Stimulated activated CD8-positive, alpha-beta memory T cell treated with anti-CD3 and anti-CD28 coated beads, Interleukin-12 subunit alpha, Interleukin-12 subunit beta, amount 100 ng/mL, for 4 hours (primary cell): ENCODE measurements at places on chromosomes 12 and 14.
A peak's percentile ranks its signal among the peaks of the same experiment; 100 is the strongest.

GRCh38 chr12:12902036-12902435 is 10.7 kb downstream of the GPRC5A start:
- no peak for DNase-seq

DNA sequence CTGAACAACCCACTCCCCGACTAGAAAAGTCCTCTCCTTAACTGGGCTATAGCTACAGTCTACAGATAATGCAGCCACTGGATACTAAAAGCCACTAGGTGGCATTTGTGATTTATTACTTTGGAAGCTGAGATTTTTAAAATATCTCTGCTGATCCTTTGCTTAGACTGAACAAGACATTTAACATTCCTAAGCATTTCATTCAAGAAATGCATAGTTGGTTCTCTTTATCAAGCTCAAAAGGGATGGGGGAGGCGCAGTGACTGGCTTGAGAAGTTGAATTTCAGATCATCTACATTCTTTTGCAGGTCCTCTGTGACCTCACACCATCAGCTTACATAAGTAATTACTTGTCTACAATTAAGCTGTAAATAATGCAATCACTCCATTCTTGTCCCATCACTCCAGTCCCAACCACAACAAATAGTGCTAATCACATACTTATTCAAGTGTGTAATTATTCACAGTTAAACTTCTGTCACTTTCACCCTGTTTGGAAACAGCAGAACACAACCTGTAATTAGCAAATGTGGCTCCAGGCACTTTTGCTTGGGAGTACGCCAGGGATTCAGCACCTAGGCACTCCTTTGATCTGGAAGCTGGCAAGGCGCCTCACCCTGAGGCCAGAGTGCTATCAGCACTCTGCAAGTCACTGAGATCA is 203.6 kb downstream of the NOVA1 start:
- no peak for DNase-seq

- DNase-seq: peak; percentile 31
Observed at GRCh38 chr12:121537814-121538698, 42.8 kb downstream of the KDM2B start.

DNA sequence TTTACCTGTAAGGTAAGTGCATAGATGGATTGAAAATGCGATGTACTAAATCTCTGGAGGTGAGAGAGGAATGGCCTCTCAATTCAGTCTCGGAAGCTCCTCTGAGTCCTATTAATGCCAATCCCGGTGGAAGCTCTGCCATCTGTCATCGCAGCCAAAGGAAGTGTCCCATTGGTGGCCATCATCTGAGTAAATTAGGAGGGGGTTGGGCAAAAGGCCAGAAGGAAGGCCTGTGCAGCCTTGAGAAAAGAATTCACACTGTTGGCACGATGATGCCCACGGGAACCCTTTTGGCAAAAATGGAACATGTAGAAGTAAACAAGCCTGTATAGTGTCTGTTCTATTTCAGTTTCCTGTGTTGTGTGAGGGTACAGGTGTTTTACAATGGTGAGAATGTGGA is 494.8 kb downstream of the NELL2 start:
- no peak for DNase-seq

DNA sequence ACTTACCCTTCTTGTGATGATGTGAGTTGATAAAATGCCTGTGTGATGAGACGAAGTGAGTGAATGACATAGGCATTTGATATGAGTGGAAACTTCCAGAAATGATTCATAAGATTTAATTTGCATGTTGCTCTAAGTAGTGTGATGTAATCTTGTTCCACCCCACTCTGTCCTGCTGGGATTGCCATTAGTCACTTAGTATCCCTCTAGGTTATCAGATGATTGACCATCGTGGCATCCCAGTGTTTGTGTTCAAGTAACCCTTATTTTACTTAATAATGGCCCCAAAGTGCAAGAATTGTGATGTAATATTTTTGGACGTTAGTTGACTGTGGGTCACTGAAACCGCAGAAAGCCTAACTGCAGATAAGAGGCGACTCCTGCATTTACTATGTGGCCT is 214.4 kb upstream of the DIO2 start:
- DNase-seq: no peak

DNA sequence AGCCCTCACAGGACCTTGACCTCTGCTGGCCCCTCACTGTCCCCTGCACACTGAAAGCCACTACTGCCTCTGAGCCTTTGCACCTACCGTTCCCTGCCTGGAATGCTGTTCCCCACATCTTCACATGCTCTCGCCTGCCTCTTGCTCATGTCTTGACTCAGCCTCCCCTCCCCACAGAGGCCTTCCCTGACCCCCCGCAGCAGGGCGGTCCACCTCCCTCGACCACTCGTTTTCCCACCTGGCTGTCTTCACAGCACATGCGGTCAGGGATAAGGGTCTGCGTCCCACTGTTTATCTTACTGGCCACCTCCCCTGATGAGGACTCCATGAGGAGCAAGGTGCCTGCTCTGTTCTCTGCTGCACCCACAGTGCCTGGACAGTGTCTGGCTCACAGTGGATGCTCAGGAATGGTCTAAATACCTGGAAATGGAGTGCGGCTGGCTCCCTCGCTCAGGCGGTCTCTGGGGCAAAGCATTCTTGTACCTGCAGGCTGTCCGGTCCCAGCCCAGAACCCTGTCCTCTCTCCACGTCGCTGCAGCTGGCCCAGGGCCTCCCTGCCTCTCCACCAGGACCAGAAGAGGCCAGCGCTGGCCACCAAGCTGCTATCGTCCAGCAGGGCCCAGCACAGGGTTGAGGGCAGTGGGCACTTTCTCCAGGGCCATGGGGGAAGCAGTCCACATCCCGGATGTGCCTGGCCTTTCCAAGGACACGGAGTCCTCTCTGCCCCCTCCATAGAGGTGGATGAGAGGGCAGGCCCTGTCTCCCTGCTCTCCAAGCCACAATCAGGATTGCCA is 107.4 kb downstream of the NCOR2 start:
- no peak for DNase-seq

DNA sequence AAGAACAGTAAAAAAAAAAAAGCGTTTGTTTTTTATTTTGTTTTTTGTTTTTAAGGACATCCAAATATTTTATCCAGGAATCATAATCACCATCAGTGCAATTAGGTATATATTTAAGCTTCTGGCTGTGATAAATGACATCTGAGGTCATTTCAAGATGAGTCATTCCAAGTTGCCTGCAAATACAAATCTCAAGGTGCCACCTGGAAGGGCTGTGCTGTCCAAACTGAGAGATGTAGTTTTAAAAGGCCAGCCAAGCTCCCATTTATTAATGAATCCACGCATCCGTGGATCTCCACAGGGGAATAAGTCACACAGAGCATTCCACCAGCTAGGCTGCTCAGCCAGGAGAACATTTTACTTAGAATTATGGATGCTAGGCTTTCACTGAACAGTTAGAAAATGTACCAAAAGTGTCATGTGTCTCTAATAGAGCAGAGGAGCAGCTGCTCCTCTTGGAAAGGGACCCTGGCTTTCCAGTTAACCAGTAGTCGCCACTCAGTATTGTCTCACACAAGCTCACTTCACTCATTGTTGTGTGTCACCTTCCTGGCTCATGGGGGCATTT is 1151.4 kb upstream of the TMEM132C start:
- DNase-seq: no peak

DNA sequence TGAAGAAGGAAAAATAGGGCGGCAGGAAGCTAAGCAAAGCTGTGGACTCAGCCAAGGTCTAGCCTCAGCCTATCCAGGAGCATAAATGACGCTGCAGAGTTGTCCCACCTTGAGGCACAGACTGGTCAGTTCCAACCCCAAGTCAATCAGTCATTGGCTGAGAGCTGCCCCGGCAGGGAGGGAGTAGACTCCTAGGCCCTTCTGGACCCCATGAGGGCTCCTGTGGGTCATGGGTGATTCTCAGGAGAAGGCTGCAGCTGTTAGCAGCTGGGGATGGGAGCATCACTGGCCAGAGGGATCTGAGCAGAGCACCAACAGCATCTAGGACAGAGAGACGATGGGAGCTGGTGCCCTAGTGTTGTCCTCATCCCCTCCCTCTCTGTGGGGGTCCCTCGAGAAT is 51.8 kb upstream of the ESRRB start:
- DNase-seq: no peak

DNA sequence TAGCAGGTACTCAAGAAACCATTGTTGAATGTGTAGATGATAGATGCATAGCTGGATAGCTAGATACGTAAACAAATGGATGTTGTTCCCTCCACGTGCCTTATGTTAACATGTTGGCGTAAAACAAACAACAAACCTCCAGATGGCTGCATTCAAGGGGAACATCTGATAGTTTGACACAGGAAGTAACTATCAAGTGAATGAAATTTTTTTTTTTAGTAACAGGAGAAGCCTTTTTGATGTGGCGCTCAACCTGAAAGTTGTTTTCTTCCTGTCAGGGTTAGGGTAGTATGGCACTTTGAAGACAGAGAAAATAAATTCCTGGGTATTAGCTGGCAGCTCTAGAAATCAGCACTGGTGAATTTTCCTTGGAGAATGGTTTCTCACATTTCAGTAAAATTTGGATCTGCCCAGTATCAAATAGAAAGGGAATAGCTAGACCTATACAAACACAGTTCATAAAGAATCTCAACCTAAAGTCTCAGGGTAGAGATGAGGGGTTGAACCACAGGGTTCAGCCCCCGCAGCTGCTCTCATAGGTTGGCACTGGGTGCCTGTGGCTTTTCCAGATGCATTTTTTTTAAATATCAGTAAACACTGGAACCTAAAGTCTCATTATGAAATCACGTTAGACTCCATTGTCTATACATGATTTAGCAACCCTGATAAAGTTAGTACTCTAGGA is 18.8 kb upstream of the RAP1B start:
- DNase-seq: no peak

DNA sequence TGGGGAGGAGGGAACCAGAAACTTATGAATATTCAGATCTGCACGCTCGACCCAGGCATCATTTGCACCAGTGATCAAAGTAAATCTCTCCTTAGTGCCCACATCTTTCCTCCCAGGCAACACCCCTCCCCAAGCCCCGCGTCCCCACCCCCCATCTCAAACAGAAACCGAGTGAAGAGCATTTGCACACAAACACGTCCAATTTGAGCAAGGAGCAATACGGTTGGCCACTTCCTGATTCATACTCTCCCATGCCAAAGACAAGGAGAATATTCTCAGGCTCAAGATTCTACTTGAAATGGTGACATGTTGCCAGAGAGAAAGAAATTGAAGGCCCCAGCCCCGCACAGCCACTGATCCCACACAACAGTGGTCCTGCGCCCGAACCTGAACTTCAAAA is 7.1 kb downstream of the FOXN3 start:
- no peak for DNase-seq

- no peak for DNase-seq
Observed at GRCh38 chr12:116924558-116925453, 14.1 kb downstream of the FBXW8 start.

DNA sequence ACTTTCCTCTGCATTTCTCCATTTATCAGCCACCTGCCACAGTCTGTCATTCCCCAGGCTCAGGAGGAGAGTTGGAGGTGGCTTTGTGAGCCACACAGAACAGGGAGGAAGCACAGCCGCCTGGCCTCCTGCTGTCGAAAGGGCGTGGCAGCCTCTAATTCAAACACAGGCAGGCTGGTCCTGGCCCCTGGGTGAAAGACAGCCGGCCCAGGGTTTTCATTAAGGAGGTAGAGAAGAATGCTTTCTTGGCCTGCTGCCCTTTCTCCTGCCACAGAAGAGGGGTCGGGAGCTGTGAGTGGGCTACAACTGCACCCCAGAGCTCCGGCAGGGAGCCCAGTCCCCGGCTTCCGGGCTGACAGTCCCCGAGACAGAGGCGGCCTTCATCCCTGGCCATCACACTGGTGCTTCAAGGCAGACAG is 108.6 kb upstream of the FZD10 start:
- DNase-seq: no peak

DNA sequence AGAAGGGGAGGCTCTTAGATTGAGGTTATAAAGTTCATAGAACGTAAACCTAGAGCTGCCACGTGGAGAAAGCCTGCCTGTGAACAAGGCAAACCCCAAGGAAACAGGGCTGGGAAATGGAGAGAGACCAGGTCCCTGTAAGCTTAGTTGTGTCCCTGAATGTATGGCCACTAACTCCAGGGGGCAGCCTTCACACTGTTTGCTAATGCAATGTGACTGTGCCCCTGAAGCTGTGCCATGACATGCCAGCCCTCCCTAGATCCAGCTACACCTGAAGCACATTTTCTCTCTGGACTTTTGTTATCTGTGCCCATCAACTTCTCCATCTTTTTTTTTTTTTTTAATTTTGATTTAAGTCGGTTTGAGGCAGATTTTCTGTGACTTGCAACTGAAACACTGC is 60.6 kb upstream of the TMCC3 start:
- DNase-seq: no peak

DNA sequence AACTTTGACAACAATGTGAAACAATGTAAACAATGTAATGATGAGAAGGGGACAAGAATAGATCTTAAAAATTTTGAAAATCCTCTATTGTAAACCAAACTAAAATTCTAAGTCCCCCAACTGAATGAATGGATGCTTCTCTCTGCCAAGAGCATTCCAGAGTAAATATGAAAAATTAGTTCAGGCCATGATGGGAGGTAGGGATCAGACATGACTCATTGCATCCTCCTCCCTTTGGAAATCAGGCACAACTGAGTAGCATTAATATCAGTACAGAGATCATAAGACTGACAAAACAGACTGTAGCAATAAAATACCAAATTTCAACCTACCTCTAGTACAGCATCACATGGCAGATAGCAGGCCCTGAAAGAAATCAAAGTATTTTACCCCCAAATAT is 559.9 kb downstream of the C12orf50 start:
- DNase-seq: no peak

- DNase-seq: no peak
Observed at GRCh38 chr14:64659366-64659765, 44.9 kb upstream of the PLEKHG3 start.

DNA sequence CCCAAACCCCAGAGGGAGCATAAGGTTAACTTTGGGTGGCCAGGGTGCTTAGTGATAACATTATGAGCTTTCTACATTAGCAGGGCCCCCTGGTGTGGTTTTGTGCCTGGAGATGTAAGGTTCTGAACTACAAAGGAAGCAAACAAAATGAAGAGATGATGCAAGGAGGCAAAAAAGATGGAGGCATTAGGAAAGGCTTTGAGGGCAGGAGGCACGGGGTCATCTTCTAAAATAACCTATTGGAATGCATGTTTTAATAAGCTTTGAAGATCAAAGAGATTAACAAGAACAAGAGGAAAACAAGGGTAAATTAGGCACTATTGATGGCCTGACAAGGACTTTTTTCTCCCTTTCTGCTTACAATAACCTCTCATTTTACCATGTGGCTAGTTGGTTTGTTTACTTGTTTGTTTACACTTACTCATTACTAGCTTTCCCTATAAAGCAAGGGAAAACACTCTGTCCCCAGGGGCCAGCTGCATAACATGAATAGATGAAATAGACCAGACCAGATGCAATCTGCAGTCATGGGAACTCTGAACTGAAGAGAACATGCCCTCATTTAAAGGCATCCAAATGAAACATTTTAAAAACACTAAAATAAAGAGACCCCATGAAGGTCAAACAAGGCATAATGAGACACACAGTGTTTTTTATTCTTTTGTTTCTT is 390.3 kb downstream of the DIO2 start:
- DNase-seq: no peak
